ENCODE measurements at places on chromosomes 12 and 14. TPM values are rescaled to one million over a fixed set of nuclear protein-coding genes. Genes with fewer than 3 reads are reported as not detected.

The ANKS1B gene
- total RNA-seq, result 0.52 TPM

The POTEM gene
- total RNA-seq, result not detected

The CCT2 gene
- 156 TPM for total RNA-seq

The TMEM30B gene
- 2.0 TPM for total RNA-seq

The PLEKHD1 gene
- under 0.01 TPM for total RNA-seq

The TTC9 gene
- under 0.01 TPM for total RNA-seq

The OR4K5 gene
- not detected for total RNA-seq

The NANOG gene
- not detected for total RNA-seq

The HOXC9 gene
- total RNA-seq, result 0.52 TPM

The CYP27B1 gene
- total RNA-seq, result 0.26 TPM

The VRTN gene
- total RNA-seq, result not detected

The PLEKHG7 gene
- not detected for total RNA-seq

The POC1B gene
- 7.7 TPM for total RNA-seq

The NOVA1 gene
- 7.3 TPM for total RNA-seq

The BDKRB2 gene
- 80.9 TPM for total RNA-seq

The IFI27 gene
- 11.0 TPM for total RNA-seq

The OR6C75 gene
- not detected for total RNA-seq

The RNU4-1 gene
- total RNA-seq, result 1,049 TPM

The KCNJ8 gene
- total RNA-seq, result 5.5 TPM

The AVPR1A gene
- total RNA-seq, result not detected

The SDR9C7 gene
- not detected for total RNA-seq

The IL22 gene
- not detected for total RNA-seq

The BCAT1 gene
- total RNA-seq, result 63.3 TPM

The TMEM253 gene
- total RNA-seq, result not detected

The TAS2R9 gene
- total RNA-seq, result 0.09 TPM

The MSI1 gene
- not detected for total RNA-seq

The CACNA2D4 gene
- 0.16 TPM for total RNA-seq

The FLVCR2 gene
- 0.60 TPM for total RNA-seq

The PIWIL1 gene
- not detected for total RNA-seq

The SIX6 gene
- total RNA-seq, result not detected

The PLCZ1 gene
- not detected for total RNA-seq

The APOF gene
- total RNA-seq, result not detected

The USP44 gene
- total RNA-seq, result 10.0 TPM

The C12orf54 gene
- total RNA-seq, result not detected

The PAPOLA gene
- 46.9 TPM for total RNA-seq

The IGF1 gene
- total RNA-seq, result 2.7 TPM

The APPL2 gene
- total RNA-seq, result 52.7 TPM

The MYH6 gene
- total RNA-seq, result not detected

The WIF1 gene
- total RNA-seq, result 0.26 TPM

The FAM90A1 gene
- not detected for total RNA-seq

The PPP1R3E gene
- total RNA-seq, result 2.5 TPM

The KITLG gene
- total RNA-seq, result 69.2 TPM

The WNT1 gene
- total RNA-seq, result not detected

The STXBP6 gene
- 7.6 TPM for total RNA-seq

The TAS2R50 gene
- 1.7 TPM for total RNA-seq

The SLC5A8 gene
- not detected for total RNA-seq

The COQ10A gene
- total RNA-seq, result 9.1 TPM

The LMNTD1 gene
- 0.32 TPM for total RNA-seq

The NINJ2 gene
- 3.0 TPM for total RNA-seq

The PPP1R1A gene
- not detected for total RNA-seq

The POLR3B gene
- total RNA-seq, result 8.9 TPM

The KRT83 gene
- not detected for total RNA-seq

The OTUB2 gene
- total RNA-seq, result 1.6 TPM

Measured in bronchial smooth muscle cell (primary cell).